ENCODE measurements at places on chromosomes 2 and 18. TPM values are rescaled to one million over a fixed set of nuclear protein-coding genes. Genes with fewer than 3 reads are reported as not detected.

DSC2 gene
- total RNA-seq: not detected

CYS1 gene
- total RNA-seq: 0.33 TPM

CYP27A1 gene
- 304 TPM for total RNA-seq

PAIP2B gene
- total RNA-seq: 0.73 TPM

IMPA2 gene
- total RNA-seq: 51.6 TPM

ASPRV1 gene
- 0.34 TPM for total RNA-seq
